Fibroblast of skin of right biceps (primary cell): ENCODE measurements at places on chromosomes 11 and 22.

DNA sequence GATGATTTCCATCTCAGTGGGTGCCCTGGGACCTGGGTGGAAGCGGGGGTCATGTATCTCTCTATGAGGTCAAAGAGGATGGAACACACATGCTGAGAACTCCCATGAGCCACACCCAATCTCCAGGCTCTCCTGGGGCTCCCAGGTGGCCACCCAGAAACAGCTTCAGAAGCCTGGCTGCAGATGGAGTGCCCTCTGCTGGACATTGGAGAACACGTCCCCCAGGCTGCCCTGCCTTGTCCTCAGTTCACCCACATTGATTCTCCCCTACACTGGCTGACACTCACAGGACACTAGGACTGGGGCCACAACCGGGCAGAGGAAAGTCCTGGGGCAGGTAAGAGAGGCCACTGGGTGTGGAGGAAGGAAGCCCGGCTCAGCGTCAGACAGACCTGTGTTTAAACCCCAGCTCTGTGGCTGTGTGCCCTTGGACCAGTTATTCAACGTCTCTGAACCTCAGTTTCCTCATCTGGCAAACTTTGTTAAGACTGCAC is 4.5 kb upstream of the NOL12 start:
- DNase-seq, result peak; percentile 78

DNA sequence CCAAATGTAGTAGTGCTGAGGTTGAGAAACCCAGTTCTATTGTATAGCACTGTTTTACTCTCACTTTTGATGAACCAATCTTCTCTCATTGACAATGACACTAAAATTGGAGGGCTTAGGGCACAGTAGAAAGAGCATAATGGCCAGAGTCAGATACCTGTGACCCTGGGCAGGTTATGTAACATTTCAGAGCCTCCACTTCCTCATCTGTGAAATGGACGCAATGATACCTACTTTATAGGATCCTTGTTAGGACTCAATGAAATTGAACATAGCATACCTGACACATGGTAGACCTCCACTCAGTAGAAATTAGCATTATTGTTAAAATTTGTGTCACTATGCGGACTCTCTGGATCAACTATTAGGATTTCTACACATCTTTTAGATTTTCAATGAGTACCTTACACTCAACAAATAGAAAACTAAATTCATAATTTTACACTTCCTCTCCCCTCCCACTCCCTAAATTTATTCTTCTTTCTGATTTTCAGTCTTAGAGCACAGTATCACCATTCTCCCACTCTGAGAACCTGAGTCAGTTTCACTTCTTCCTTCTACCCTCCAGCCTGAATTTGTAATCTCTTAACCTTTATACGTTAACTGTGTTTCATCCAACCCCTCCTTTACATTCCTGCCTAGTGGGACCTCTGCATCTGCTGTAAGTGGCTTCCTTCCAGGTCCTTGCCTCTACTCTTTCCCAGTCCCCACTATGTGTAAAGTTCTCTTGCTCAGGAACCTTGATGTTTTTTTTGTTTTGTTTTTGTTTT is 78.3 kb downstream of the MICAL2 start:
- DNase-seq, result no peak

DNA sequence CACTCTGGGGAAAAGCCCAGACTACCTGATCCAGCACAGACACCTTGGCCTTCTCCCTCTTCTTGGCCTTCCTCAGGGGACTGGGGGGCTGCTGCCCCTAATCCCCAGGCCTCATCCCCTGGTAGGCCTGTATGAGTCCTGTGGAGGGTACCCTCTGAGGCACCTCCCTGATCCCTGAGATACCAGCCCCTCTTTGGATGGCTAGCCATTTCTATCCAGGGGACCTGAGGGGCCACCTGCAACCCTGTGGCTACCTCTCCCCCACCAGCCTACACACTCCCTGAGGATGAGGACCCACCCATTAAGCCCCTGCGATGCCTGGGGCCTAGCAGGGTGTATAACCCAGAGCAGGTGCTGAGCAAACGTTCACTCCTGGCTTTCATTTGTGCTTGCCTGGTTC is 54.6 kb downstream of the HIRA start:
- no peak for DNase-seq

DNA sequence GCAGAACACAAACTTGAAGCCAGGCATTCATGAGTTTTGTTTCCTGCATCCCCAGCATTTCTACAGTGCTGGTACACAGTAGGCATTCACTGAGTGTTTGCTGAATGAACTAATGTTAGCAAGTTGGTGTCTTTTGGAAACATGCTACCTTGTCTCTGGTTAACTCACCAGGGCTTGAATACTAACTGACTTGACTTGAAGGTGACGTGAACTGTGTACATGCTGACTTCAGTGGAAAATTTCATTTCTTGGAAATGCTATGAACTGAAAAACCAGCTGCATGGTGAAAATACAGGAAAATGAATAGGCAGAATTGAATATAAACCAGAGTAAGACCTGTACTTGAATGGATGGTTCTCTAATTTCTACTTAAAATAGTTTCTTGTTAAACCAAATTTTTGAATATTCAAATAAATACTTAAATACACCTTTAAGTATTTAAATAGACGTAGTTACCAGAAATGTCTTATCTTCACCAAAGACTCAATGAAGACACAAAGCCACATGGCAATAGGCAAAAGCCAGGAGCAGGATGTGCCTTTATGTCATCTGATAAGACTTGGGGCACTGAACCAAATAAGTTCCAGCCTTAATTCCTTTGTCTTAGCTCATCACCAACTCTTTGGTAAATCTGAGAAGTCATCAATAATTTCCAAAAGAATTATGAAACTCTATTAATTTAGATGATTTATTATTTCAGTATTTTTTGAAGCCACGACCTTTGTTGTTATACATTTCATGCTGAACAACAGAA is 39.7 kb upstream of the POU2AF2 start:
- peak; percentile 47 for DNase-seq

- peak; percentile 38 for DNase-seq
Observed at GRCh38 chr11:14258221-14258935, 100.6 kb downstream of the RRAS2 start.

- DNase-seq, result peak; percentile 80
Observed at GRCh38 chr11:8018484-8019313, 31.6 kb downstream of the EIF3F start.

DNA sequence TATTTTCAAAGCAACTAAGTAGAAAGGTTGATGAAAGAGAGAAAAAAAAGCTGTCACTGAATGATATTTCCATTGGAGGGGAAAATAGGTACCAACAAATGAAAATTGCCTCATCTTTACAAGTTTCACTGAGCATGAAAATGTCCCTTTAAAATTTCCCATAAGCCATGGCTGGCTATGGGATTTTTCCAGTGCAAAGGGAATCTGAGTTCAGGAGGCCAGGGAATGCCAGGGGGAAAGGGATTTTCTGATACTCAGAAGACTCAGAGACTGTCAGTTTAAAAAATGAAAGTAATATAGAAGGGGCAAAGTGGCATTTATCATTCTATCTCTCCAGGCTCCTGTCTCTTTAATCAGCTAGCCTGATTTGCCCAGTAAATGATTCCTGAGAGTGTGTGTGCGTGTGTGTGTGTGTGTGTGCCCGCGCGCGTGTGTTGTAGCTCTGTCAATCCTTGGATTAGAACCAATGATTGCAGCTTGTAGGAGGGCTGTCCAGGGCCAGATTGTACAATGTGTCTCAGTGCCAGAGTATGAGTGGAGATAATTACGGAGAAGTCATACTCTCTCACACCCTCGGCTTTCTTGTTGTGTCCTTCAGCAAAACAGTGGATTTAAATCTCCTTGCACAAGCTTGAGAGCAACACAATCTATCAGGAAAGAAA is at the start of gene NTM:
TSS of gene NTM (plus strand) at position 526 of the 662 bp plus-strand sequence.
- DNase-seq, result peak; percentile 69

GRCh38 chr11:64268893-64269539 is 15.4 kb downstream of the BAD start:
- DNase-seq, result peak; percentile 42

DNA sequence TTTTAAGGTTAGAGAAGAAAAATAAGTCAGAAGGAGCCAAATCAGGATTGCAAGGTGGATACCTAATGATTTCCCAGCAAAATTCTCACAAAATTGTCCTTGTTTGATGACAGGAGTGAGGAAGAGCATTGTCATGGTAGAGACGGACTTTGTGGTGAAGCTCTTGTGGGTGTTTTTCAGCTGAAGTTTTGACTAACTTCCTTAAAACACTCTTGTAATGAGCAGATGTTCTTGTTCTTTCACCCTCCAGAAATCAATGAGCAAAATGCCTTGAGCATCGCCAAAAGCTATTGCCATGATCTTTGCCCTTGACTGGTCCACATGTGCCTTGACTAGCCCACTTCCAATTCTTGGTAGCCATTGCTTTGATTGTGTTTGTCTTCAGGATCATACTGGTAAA is 20.0 kb downstream of the CALCB start:
- no peak for DNase-seq

GRCh38 chr11:124801636-124802312 is 1.6 kb upstream of the MSANTD2 start:
- peak; percentile 44 for DNase-seq

GRCh38 chr11:130213143-130213978 is 53.8 kb downstream of the ST14 start:
- DNase-seq, result peak; percentile 30

- DNase-seq, result no peak
Observed at GRCh38 chr11:69215784-69216415, 60.2 kb downstream of the SMIM38 start.

DNA sequence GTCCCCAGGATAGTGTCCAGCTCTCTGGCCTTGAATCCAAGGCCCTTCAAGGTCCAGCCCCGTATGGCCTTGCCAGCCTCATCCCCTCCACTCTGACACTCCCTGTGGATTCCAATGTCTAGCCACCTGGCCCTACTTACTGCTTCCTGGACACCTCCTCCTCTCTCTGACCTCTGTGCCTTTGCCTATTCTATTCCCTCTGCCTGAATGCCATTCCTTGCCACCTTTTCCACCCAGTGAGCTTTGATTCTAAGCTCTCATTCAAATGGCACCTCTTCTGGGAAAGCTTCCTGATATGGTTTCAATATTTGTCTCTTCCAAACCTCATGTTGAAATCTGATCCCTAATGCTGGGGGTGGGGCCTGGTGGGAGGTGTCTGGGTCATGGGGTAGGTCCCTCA is 31.9 kb upstream of the TTLL12 start:
- no peak for DNase-seq

- no peak for DNase-seq
Observed at GRCh38 chr11:90630176-90630575, 407.3 kb upstream of the CHORDC1 start.

DNA sequence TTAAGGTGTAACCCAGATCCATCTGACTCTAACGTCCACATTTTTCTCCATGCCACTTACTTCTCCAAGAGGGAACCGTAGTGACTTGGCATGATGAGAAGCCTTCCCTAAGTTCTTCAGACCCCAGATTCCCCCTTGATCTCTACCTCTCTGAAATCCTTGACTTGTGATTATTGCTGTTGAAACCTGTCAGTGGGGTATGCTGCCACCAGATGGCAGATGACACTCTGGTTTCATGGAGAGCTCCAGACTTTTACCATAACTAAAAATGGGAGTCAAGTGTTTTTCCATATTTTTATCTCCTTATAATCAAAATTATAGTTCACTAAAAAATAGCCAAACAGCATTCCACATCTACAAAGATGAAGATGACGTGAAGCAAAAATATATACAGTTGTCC is 504.2 kb downstream of the SOX6 start:
- no peak for DNase-seq

DNA sequence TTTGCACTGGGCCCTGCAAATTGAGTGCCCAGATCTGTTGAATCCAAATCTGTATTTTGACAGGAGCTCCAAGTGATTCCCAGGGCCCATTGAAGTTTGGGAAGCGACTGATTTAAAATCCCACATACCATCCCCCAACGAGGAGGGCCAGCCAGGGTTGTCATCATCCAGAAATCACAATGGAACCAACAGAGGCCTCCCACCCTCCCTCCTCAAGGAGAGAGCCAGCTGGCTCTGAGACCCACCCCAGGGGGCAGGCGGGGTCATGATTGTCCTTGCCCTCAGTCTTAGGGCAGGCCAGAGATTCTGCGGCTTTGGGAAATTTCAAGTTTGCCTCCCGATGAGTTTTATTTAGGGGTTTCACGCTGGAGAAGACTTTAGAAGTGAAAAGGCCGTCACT is 358.2 kb downstream of the MN1 start:
- DNase-seq, result no peak
